NCI-H1092 (cell line): ENCODE measurements at places on chromosomes 3 and 15.

DNA sequence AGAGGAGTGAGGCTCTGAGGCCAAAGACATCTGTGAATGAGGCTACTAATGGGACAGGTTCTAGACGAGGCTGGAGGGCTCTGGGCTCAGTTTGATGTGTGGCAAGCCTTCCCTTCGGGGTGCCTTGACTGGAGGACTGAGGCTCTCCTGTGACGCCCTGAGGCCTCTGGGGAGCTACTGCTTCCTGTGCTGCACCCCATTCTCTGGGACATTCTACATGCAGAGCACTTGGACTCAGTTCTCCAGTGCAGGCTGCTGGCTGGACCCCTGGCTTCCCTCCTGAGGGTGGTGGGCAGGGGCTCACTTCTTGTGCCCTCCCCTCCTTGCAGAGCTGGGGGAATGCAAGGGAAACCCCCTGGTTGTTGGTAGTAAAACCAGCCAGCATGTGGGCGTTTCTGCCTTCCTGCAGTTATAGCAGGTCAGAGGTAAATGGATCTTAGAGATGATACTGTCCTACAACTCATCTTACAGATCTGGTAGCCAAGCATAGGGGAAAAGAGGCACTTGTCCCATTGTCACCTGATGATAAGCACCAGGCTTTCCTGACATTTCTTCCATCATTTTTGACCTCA, 133.3 kb downstream of the CHDH start:
- no peak for DNase-seq

DNA sequence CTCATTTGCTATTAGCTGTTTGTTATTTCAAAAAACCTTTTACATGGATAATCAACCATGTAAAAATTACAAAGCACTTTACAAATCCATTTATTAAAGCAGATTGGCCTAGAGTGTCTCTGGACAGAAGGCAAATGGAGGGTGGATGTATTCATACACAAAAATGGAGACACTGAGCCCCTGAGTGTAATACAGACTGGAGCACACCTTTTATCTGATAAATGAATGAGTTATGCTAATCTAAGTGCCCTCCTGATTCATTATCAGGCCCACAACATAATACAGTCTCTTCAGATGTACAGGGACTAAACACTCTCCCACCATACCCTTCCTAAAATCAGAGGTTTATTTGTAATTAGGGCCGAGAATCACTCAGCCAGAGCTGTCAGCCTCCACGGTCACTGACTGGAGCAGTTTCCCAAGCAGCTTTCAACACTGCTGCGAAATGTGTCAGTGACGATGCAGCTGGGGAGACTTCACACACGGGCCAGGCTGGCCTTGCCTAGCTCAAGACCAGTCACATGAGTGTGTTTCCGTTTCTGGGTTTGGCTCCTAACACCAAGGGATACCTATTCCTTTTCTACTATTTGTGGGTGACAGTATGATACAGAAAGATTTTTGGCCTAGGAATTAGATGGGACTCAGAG, 271.8 kb downstream of the ZIC1 start:
- DNase-seq = no peak

DNA sequence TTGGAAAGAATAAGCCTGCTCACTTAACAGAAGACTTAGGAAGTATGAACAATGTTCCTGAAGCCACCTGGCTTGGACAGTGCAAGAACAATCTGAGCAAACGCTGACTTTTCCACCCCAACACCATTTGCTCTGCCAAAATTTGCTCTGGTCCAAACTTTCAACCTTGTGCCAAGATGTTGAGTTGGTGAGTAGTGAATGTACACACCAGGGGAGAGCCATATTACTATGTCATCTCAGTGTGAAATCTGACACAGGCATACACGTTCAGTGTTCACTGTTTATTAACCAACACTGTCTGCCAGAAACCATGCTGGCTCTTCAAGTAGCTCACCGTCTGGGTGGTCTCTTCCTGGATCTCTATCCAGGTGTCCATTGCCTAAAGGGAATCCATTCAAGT, 152.9 kb upstream of the LPP start:
- peak; percentile 80 for DNase-seq

- no peak for DNase-seq
Measured at GRCh38 chr3:141498598-141499223, 11.9 kb downstream of the RASA2 start.

DNA sequence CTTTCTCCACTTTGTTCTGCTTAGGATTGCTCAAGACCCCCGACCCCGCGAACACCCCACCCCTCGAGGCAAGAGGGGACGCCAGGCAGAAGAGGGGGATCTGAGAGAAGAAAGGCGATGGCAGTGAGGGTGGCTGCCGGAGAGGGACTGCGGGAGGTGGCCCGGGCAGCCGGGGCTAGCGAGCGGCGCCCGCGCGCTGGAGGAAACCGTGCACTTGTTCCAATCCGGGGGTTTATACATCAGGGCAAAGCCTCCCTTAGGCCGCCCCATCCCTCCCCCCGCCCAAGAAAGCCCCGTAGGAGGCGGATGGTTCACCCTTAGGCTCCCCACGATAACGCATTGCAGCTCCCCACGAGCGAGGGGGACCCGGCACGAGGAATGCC, 475 bp downstream of the ERC2 start:
- DNase-seq = no peak

- no peak for DNase-seq
Measured at GRCh38 chr3:122973893-122974615, 53.5 kb downstream of the SEMA5B start.

- no peak for DNase-seq
Measured at GRCh38 chr15:39642011-39642640, 61.2 kb downstream of the THBS1 start.

- no peak for DNase-seq
Measured at GRCh38 chr3:133896002-133896761, 500 bp upstream of the RAB6B start.

GRCh38 chr3:104347291-104347690, 1019.4 kb upstream of the ALCAM start:
- DNase-seq = no peak

GRCh38 chr3:39241561-39241960, 38.3 kb downstream of the CX3CR1 start:
- no peak for DNase-seq

GRCh38 chr3:11629716-11630115, 14.0 kb downstream of the VGLL4 start:
- no peak for DNase-seq

DNA sequence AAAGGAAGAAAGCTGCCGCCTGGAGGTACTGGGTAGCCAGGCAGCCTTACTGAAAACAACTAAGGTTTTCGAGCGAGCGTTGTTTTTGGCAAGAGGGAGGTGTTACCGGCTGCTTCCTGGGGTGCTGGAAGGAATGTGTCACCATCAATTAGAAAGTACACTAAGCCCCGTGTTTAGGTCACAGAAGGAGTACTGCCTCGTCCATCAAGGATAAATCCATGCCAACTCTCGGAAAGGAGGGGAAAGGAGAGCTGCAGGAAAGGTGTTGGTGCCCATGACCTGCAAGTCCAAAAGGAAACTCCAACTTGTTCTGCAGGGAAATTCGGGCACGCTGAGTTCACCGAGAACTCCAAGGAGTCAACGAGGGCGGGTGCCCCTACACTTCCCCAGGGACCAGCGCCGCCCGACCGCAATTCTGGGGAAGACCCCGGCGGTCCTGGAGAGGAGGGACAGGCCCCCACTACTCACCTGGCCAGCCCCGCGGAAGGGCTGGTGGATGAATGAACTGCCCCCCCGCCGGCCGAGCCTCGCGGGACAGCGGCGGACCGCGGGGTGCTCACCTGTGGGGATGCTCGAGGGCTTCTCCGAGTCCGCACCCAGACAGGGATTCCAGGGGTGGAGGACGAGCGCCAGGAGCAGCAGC, 542 bp downstream of the PLOD2 start:
- DNase-seq = no peak

DNA sequence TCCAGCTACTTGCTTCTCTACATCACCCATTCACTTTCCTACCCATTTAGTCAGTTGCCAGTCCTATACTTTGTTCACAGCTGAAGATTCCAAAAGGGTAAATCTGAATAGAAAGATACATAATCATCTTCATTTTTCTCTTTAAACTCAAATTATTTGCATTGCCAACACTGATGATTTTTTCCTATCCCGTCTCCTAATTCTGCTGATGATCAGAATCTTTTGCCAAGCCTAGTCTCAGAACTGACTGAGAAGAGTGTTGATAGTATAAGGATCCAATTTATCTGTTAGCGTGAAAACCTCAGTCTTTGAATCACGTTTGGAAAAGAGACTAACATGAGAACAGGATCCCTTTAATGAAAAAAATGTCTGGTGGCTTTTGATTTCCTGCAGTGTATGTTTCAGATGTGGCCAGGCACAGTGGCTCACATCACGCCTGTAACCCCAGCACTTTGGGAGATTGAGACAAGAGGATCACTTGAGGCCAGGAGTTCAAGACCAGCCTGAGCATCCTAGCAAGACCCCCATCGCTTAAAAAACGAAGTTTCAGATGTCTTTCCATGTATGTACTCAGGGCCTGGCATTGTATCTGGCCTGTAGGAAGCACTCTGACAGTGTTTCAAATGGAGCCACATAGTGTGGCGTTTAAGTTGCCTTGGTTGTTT, 169.4 kb downstream of the KLHL25 start:
- DNase-seq = no peak
